ENCODE measurements at places on chromosomes 5 and 9.

- DNase-seq: no peak
Measured at GRCh38 chr9:86782831-86783230, 164.5 kb downstream of the GAS1 start.

DNA sequence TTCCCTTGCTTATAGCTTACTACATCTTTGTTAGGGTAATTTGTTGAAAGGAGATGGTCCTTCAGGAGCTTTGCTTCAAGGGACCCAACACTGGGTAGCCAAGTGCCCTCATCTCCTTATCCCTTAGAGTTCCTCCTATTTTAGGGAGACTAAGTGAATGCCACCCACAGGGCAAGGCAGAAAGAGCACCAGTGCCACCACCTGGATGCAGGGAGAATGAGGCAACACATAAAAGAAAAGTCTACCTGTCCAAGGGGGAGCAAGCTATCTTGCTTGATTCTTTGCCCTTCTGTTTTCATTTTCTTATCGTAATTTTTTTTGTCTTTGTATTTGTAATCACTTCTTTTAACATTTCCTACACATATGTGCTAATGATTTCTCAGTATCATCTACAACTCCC is 205.5 kb downstream of the NPR3 start:
- peak; percentile 58 for DNase-seq

- no peak for DNase-seq
Measured at GRCh38 chr5:87541676-87542075, 128.9 kb upstream of the CCNH start.

GRCh38 chr5:72951671-72952468 is 4.0 kb upstream of the FCHO2 start:
- DNase-seq: peak; percentile 65

DNA sequence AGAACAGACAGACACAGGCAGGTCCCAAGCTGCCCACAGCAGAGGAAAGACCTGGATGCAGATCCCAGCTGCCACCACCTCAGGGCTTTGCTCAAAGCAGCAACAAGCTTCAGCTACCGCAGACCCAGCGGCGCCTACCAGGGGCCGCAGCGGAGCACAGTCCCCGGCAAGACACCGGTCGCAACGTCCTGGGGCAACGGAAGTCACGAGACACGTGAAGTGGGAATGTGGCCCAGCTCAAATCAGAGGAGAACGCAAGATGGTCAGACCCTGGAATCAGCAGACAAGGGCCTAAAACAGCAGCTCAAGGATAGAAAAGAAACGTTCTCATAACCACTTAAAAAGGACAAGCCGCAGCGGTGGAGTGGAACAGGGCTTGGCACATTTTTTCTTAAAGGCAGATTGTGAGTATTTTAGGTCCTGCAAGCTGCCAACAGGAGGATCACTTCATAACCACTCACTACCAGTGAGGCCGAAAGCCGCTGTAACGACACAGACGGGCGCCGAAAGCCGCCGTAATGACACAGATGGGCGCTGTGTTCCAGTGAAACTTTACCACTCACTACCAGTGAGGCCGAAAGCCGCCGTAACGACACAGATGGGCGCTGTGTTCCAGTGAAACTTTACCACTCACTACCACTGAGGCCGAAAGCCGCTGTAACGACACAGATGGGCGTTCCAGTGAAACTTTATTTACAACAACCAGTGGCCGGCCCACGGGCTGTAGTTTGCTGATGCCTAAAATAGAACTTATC is 21.7 kb downstream of the SLC9A3 start:
- no peak for DNase-seq

- DNase-seq: peak; percentile 59
Measured at GRCh38 chr9:130034570-130034969, 8.4 kb downstream of the FNBP1 start.

DNA sequence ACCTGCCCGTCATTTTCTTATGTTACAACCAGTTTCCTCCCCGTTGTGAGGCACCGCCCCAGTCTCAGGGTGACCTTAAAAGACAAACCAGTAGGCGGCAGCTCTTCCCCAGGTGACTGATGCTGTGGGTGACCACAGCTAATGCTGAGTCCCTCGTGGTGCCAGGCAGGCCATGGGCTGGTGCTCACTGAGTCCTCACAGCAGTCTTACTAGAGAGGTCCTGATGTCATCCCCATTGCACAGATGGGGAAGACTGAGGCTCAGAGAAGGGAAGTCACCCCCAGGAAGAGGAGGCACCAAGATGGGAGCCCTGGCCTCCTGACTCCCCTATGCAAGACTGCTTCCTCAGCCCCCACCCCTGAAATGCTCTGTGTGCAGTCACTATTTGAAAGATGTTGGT is 978 bp downstream of the CFAP157 start:
- DNase-seq: no peak

GRCh38 chr5:92800365-92800764 is 780.7 kb downstream of the NR2F1-AS1 start:
- DNase-seq: no peak

DNA sequence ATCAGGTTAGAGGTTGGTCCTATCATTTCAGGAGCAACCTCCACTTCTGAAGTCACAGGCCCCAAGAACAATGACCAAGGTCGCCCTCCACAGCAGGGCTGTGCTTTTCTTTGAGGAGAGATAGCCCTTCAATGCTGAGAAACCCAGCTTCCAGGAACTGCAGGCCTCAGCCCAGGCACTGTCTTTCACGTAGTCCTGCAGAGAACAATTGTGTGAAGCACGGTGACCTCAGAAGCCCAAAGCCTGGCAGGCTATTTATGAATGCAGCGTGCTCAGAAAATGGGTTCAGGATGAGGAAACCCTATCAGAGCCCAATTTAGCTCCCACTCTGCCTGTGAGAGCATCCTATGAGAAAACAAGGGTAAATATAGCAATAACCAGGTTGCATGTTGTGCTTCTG is 388.3 kb downstream of the PLK2 start:
- DNase-seq: no peak

DNA sequence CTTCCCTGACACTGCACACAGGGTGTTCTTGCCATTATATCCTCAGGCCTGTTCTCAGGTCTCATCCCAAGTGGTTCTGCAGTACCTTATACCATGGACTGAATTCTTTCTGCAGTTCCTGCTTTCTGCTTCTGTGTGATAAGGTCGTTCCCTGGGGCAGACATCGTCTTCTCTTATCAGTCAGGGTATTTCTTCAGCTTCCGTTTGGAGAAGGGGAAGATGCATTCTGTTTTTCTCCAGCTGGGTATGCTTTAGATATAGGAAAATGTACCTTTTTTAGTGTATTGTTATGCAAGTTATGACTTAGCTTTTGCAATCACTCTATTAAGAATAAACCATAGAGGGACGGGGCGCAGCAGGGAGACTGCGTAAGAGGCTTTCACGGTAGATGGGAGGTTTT is 31.1 kb downstream of the RALGPS1 start:
- DNase-seq: no peak

DNA sequence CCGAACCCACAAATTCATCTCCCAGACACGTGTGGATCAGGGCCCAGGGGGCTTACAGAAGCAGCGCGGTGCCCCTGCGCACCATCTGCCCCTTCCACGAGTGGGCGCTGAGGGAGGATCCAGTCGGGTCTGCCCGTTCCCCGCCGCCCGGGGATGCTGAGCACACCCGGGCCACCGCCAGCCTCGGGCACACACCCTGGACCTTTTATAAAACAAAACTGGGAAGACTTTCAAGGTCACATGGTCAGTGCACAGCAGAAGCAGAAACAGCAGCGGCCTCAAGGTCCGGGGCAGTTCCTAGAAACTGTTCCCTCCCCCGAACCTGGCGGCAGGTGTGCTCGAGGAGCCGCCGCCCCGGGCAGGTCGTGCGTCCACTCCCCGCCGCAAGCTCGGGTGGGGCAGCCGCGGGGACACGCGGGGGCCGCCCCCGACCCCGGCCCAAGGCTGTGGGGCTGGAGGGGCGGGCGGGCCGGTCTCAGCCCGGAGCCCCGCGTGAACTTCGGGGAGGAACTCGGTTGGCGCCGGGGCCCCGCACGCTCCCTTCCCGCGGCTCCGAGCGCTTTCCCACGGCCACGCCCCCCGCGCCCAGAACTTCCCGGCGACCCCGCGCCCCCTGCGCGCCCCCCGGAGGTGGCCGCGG is 633 bp upstream of the PPP1R26 start:
- DNase-seq: peak; percentile 67

GRCh38 chr9:126499005-126499910 is 114.5 kb upstream of the LMX1B start:
- DNase-seq: peak; percentile 84

GRCh38 chr9:87713988-87714330 is 12.0 kb upstream of the CTSL start:
- DNase-seq: no peak

DNA sequence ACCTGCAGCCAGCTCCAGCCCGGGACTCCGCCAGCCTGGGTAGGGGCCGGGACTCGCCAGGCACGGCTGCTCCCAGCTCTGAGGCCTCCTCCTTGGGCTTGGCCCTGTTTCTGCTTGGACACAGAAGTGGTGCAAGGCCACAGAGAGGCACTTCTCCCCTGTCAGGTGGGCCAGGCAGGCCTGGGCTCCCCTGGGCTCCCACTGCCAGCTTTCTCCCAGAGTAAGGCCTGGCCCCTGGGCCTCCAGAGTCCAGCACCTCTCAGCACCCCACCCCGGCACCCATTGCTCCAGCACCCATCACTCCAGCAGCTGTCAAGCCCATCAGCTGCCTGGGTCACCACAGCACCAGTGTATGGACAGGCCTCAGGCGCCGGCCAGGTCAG is 71.1 kb upstream of the LRRTM2 start:
- DNase-seq: no peak

DNA sequence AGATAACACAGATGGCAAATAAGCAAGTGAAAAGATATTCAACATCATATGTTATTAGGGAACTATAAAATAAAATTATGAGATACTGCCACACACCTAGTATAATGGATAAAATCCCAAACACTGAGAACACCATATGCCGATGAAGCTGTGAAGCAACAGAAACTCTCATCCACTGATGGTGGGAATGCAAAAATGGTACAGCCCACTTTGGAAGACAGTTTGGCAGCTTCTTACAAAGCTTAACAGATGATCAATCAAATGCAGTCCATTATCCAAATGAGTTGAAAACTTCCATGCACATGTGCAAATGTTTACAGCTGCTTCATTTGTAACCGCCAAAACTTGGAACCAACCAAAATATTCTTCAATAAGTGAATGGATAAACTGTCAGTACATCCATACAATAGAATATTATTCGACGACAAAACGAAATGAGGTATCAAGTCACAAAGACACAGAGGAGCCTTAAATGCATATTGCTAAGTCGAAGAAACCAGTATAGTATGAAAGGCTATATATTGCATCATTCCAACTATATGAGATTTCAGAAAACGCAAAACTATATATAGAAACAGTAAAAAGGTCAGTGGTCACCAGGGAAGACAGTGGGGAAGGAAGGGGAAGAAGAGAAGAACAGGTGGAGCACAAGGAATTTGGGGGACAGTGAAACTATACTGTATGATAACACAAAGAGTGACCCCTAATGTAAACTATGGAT is 14.9 kb downstream of the PFDN1 start:
- no peak for DNase-seq
